HS-27A (cell line): ENCODE measurements at places on chromosomes 6 and 20.

- DNase-seq, result no peak
These were observed 33.3 kb downstream of the ORC3 start for GRCh38 chr6:87623248-87623647.

- no peak for DNase-seq
These were observed 8.7 kb downstream of the GPX6 start for GRCh38 chr6:28506807-28507475.

GRCh38 chr6:162728706-162729105, 932 bp downstream of the PACRG start:
- no peak for DNase-seq

DNA sequence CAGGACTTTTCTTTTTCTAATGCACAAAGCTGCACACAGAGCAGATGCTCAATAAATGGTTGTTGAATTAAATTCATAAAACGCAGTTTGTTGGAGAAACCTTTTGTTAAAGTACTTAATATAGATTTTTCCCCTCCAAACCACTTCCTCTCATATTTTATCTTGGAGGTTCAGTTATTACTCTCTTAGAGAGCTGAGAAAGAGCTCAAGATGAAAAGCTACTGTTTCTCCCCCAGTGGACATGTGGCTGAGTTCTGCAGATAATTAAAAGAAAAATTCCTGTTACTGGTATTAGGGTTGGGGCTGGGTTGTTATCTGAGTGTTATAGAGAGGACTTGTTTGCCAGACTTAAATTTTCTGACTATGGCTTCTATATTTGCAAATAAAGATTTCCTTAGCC, 294.0 kb downstream of the TBC1D7 start:
- DNase-seq, result no peak

GRCh38 chr6:31622684-31623091, 2.2 kb downstream of the PRRC2A start:
- no peak for DNase-seq
